Stimulated activated CD4-positive, alpha-beta T cell treated with anti-CD3 and anti-CD28 coated beads, Interleukin-2, amount 100 ng/mL, for 48 hours (primary cell): ENCODE measurements at places on chromosomes 13 and 19.
A peak's percentile ranks its signal among the peaks of the same experiment; 100 is the strongest.

DNA sequence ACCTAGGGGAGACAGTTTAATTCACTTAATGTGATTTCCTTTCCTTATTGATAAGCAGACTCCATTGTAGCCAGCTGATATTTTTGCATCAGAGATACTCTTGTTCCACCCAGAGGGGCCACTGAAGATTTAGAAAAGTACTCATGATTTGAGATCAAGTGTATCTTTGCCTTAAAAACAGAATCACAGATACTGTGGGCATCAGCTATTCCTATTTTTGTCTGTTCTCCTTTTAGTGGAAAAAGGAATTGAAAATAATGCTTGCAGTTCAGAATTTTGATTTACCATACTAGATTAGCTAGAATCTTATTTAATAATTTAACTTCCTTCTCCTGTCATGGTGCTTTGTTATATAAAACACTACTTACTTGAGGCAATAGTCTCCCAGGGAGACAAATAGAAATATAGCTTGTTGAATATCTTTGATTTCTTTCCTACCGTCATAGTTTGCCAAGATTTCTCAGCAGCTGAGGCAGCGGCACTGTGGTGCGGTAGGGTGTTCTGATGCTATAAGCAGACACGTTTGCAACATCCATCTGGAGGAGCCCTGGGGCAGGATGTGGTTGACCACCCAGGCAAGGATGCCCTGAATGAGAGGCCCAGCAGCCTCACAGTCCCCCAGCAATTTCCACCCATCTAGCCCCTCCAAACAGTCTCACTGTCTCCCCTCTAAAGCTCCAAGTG lies 47.0 kb upstream of the RAP2A start:
- no peak for DNase-seq

DNA sequence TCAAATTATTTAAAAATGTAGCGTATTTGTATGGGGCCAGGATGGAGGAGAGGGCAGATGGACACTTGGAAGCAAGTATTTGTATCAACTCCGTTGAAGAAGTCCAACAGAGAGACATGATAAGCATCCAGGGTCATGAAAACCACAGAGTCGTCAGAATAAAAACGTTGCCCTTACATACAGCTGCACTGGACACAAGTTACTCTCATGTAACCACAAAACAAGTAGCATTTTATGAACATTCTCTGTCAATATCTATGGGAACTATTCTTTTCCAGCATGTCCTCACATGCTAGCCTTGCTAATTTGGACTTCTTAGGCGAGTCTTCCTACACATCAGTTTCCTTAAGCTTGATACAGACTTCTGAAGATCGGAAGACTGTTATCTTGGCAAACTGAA lies 35.0 kb downstream of the EFNB2 start:
- no peak for DNase-seq

DNA sequence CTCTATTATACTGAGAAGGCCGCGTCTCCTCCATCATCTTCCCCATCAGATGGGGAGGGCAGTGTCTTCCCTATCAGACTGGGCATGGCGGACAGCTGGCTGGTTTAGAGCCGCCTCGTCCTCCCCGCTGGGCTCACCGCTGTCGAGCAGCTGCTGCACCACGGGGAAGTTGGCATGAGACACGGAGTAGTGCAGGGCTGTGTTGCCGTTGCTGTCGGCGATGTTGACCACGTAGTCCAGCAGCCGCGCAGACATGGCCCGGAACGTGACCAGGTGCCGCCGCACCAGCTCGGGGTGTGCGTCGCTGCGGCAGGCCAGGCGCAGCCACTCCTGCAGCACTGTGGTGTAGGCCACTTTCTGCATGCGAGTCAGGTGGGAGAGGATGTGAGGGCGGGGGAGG lies 18.8 kb upstream of the SPC24 start:
- DNase-seq = no peak

DNA sequence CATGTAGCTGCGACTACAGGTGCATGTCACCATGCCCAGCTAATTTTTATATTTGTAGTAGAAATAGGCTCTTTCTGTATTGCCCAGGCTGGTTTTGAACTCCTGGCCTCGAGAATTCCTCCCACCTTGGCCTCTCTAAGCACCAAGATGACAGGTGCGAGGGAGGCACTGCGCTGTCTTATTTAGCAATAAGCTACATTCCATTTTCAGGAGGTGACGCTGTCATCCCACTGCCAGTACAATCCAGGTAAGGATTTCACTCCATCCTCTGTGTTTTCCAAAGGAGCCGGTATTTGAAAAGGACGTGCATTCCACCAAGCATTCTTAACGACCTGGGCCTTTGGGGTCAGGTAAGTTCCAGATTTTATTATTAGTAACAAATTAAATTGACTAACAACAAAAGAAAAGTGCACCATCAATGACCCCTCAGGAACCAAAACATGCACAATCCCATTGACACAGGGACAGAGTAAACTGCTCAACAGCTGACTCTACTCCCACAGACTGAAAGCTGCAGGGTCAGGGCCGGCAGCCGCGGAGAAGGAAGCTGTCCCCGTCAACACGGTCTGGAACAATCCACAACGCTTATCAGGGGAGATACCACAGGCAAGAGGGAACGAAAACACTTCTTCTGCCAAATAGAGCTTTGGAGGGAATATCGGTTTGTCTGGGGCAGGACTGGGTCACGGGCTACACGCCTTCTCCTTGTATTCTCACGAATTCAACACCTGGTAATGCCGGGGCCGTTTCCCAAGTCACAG lies 82.8 kb downstream of the INSR start:
- no peak for DNase-seq

- no peak for DNase-seq
These were observed 25.4 kb upstream of the C13orf42 start for GRCh38 chr13:51136276-51136980.

- DNase-seq = no peak
These were observed 14.0 kb downstream of the ARHGAP33 start for GRCh38 chr19:35789195-35789977.

DNA sequence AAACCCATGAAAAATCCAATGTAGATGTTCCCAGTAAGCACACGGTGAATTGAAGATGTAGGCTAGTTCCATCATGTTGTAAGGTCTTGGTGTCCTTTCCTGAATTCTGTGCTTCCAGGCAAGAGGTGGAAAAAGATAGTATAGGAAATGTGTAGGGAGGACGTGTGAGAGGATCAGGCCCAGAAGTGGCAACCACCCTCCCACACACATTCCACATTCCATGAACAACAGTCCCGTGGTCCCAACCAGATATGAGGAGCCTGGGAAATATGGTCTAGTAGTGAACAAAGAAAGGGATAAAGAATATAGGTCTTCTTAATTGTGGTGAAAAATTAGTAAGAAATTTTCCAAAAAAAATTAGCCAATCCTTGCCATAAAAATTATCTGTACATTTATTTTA lies 1254.2 kb upstream of the SLC10A2 start:
- no peak for DNase-seq

GRCh38 chr19:21022996-21023395 lies 2.5 kb downstream of the ZNF430 start:
- peak; percentile 11 for DNase-seq

DNA sequence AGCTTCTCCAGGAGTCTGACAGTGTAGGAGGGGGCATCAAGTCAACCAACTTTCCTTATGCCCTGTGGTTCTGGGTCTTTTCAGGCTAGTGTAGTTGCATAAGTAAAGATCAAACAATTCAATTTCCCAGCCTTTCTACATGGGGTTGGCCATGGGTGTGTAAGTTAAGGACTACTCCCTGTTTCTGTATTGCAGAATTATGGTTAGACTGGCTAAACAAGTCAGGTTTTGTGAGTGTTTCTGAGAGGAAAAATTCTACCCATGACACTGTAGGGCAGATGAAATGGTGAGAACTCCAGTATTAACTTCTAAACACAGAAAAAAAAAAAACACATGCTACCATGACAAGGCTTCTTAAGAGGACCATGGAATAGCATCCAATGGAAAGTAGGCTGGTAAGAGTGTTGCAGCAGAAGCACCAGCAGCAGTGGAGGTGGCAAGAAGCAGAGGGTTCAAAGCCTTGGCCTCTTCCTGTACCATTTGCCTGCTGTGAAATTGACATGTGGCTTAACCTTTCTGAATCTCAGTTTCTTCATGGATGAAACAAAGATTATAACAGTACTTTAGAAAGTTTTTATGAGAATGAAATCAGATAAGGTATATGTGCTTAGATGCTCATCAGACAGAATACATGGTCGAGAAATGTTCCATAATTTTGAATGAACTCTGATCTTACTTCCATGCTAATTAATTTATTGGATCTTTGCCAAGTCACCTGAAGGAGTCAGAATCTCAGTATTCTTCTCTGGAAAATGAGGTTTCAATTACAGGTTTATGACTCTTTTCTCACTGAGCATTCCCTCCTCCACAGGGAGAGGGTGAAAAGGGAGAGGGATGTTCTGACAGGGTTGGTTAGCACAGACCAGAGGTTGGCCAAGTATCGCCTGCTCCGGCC lies 11.4 kb upstream of the SCEL start:
- no peak for DNase-seq

- DNase-seq = no peak
These were observed 35.9 kb downstream of the BTBD2 start for GRCh38 chr19:1979642-1980041.

DNA sequence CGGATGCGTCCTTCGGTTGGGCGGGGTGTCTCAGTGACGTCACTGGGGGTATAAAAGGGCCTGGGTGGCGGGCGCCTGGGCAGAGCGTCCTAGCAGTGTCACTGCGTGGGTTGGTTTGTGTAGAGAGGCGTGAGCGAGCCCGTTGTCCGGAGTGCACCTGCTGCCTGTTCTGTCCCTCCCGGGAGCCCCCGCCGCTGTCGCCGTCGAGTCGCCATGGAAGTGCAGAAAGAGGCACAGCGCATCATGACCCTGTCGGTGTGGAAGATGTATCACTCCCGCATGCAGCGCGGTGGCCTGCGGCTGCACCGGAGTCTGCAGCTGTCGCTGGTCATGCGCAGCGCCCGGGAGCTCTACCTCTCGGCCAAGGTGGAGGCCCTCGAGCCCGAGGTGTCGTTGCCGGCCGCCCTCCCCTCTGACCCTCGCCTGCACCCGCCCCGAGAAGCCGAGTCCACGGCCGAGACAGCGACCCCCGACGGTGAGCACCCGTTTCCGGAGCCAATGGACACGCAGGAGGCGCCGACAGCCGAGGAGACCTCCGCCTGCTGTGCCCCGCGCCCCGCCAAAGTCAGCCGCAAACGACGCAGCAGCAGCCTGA lies 2.9 kb downstream of the IER2 start:
- DNase-seq = peak; percentile 99

DNA sequence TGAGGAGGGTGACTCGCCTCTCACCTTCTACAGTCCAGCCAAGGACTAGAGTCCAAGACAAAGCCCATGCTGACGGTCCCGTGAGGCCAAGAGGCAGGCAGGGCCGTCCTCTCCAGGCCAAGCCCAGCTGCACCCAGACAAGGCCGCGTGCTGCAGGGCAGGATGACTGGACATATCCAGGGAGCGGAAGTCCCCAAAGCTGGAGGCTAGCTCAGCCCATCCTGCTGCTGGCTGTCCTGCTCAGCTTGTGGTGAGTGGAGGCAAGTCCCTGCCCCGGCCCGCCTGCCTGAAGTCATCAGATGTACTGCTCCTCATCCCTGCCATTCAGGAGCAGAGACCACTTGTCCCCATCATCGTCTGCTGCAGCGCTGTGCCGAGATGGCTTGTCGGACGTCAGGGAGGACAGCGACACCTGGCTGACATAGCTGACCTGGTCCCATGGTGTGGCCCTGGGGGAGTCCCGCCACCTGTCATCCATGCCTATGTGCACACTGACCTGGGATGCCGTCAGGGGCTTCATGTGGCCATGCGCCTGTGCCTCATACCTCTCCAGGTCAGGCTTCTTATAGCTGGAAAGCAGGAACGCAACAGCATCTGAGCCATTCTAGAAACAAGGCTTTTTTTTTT lies 72.8 kb downstream of the CCDC70 start:
- DNase-seq = no peak

GRCh38 chr19:6065685-6066374 lies 44.5 kb downstream of the RFX2 start:
- no peak for DNase-seq

GRCh38 chr19:756236-756635 lies 5.3 kb downstream of the MISP start:
- peak; percentile 23 for DNase-seq

DNA sequence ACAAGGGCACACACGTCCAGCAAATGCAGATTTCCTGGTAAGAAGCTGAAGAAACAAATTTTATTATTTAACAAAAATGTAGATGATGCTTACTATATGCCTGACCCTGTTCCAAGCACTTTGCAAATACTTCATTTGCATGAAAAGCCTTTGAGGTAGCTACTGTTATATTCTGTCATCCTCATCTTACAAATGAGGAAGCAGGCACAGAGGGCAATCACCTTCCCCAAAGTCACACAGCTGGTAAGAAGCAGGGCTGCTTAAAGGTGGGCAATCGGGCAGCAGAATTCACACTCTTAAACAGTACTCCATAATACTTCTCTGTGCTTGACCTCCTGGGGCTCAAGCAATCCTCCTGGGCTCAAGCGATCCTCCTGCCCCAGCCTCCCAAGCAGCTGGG lies 18.3 kb upstream of the PNMA8C start:
- no peak for DNase-seq

DNA sequence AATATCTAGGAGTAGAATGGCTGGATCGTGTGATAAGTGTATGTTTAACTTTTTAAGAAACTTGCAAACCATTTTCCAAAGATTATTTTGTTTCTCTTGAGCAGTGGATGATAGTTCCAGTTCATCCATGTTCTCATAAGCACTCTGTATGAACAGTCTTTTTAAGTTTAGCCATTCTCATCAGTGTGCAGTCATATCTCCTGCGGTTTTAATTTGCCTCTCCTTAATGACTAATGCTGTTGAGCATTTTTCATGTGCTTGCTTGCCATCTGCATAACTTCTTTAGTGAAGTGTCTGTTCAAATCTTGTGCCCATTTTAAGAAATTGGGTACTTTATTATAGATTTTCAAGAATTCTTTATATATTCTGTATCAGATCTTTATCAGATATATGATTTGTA lies 58.6 kb downstream of the WASF3 start:
- no peak for DNase-seq

- no peak for DNase-seq
These were observed 207.0 kb downstream of the NALCN start for GRCh38 chr13:101209206-101209893.

DNA sequence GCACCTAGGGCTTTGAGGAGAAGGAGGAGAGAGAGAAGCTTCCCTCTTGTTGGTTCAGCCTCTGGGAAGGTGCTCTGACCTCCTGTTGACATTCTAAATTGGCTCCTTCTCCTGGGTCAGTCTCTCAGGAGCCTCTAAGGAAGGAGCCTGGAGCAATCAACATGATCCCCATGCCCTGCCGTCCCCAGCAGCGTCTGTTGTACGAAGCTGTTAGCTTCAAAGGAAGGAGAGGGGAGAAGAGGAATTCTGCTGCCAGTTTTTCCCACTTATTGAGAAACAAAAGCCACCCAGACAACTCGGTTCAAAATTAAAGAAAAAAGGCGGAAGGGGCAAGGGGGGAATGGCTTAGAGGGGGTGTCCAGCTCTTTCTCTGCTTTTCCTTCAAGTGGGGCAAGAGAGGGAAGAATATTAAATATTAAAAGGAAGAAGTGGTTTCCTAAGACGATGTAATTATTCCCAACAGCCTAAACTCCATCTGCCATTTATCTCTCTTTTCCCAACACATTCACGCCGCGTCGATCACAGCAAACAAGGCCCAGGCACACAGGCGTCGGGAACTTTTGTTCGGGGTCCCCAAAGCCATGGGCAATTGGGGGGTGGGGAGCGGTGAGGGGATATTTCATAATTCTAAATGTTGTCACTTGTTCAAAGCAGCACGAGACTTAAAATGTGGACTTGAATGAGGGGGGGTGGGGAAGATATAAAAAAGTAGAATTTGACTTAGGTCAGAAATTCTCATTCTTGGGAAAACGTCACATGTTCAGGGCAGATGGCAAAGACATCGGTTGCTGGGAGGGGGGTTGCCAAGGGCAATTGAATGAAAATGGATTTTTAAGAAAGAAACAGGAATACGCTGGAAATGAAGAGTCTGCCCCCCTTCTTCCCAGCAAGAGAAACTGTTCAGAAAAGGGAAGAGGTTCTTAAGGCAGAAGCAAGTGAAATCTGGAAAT lies 116.8 kb upstream of the CACNA1A start:
- DNase-seq = no peak
